ENCODE measurements at places on chromosomes 2 and 18. TPM values are rescaled to one million over a fixed set of nuclear protein-coding genes. Genes with fewer than 3 reads are reported as not detected.

DNA sequence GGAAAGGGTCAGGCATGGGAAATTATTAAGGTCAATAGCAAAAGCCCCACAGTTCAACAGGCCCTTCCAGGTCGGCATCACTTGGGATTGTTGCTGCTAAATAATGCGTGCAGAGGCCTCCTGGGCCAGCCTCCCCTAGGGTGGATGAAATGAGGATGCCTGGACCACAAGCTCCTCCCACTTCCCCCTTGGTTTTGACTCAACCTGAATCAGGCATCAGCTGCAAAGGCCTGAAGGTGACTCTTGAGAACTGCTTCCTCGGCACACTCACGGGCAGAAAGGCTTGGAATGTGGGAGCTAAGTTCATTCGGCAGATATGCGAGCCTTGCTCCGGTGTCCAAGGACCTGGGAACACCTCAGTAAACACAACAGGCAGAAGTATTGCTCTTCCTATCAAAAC is 69.3 kb downstream of the MBP start:
- peak; percentile 73 for DNase-seq
- H3K4me3 ChIP-seq, result peak overlapping the region; percentile 85
- peaks cover 84% of the 10 kb centered on the region for H3K4me1 ChIP-seq
- peaks cover 49% of the 10 kb centered on the region for H3K36me3 ChIP-seq
- H3K27ac ChIP-seq, result peak overlapping the region; percentile 97

DNA sequence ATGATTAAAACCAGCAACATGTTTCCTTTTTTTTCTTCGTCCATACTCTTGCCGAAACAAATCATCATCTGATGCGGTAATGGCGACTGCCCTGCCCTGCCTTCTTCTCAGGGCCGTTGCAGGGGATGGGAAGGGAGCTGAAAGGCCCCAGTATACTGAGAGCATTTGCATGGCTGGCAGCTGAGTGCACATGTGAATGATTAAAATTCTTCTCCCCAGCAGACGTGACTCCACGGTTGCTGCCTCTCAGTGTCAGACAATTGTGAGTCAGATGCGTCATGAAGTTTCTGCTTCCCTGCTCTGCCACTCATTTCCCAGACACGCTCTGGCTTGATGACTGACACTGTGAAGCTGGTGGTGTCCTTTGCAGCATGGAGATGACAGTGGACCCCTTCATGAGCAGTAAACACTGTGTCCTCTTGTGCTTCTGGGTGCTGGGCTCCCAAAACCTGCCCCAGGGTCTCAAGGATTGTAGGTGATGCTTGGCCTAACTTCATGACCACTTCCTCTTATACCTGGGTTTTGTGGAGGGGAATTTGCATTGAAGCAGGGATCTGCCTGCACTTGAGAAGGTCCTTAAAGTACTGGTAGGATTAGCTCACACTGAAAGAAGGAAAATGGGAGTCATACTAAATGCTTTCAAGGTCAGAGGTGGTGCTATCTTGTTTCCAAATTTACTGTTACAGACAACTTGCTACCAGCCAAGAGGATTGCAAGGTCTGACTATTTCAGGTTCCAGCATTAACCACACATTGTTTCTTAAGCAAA is 222.5 kb upstream of the COPS8 start:
- H3K36me3 ChIP-seq, result no peaks in the 10 kb centered on the region
- no peak overlapping the region for H3K4me3 ChIP-seq
- no peak for DNase-seq
- no peak overlapping the region for H3K27ac ChIP-seq

- no peaks in the 10 kb centered on the region for H3K36me3 ChIP-seq
- no peaks in the 10 kb centered on the region for H3K4me1 ChIP-seq
- H3K27me3 ChIP-seq, result peaks cover 12% of the 10 kb centered on the region
- H3K4me3 ChIP-seq, result no peak overlapping the region
- DNase-seq, result no peak
Measured at GRCh38 chr2:236745420-236746210, 176.0 kb downstream of the ACKR3 start.

DNA sequence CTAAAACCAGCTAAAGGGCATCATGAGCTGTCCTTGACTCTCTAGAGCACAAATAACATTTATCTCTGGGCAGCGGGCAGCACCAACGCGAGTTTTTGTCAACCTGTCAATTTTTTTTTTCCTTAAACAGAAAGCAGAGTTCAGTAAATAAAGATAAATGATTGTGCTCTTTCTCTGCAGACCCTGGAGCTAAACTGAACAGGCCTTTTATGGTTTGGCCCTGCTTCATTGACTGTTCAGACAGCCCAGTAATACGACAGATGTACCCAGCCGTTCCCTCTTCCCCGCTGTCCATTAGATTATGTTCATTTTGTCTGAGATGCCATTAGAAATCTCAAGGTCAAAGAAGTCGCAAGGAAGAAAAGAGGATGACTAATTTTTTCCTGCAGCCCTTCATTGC is 280.5 kb upstream of the PIK3C3 start:
- no peaks in the 10 kb centered on the region for H3K4me1 ChIP-seq
- H3K27me3 ChIP-seq, result no peaks in the 10 kb centered on the region
- no peak overlapping the region for H3K27ac ChIP-seq

DNA sequence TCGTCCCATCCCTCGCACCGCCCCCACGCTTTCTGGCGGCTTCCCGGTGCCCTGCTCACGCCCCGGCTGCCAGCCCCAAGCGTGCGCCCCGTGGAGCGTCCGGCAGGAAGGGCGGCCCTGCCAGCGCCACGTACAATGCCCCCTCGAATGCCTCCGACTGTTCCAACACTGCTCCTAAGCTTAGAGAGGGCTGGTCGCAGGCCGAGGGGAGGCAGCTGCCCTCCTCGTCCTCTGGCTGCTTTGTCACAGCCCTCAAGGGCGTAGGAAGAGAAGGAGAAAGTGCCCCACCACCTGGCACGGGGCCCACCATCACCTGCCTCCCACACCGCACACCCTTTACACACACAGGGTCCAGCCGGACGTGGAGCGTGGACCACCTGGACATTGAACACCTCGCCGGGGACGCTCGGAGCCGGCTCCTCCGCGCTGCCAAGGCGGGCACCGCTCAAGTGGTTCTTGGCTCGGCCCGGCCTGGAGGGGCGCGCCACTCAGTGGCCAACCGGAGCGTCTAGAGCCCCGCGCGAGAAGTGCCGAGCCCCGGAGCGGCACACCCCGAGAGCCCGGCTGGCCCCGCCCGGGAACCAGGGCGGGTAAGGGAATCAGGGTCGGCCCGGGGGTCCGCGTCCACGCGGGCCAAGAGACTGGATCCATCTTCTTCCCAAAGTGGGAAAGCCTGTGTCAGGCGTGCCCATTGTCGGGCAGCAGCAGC is 830 bp downstream of the DNER start:
- H3K4me1 ChIP-seq, result peaks cover 4% of the 10 kb centered on the region
- peak overlapping the region; percentile 51 for H3K4me3 ChIP-seq
- no peak overlapping the region for H3K27ac ChIP-seq
- DNase-seq, result peak; percentile 30

DNA sequence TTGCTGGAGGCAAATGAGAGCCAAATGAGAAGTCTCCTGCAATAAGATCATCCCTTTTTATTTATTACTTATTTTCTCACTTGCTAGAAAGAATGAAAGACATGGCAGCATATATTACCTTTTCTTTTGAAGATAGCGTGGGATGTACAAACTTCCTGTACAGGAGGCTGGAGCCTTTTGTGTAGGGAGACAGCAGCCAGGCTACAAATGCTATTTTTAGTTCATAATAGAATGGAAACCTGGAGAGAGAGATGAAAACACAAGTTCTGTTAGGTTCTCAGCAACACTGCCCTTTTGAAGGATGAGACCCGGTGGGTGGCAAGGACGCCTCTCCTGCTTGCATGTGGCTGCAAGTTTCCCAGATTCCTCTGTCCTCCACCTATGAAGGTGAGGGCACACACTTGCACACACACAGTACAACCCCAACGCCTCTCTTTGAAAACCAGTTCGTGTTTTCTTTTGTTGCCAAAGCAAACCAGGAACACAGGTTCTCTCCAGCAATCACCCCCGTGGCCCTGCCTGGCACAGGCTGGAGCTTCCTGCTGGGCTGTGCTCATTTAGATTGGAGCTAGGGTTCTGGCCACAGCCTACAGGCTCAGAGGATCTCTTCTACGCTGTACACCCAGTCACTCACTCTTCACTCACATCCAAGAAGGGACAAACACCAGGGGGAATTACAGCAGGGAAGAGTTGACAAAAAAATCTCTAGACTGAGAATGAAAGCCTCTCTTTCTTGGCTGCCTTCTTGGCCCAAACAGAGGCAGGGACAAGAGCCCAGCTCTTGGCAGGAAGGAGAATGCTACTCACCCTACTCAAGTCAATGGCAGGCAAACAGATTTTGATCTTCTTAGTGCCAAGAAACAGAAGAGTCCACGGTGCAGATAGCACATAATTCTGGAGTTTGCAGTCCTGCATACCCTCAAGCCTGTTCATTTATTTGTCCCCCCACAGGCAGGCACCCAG is 55.6 kb downstream of the MRPL35 start:
- H3K27me3 ChIP-seq, result peaks cover 2% of the 10 kb centered on the region
- DNase-seq, result no peak
- H3K4me1 ChIP-seq, result no peaks in the 10 kb centered on the region
- no peaks in the 10 kb centered on the region for H3K36me3 ChIP-seq
- H3K4me3 ChIP-seq, result no peak overlapping the region

GRCh38 chr2:193442293-193442692 is 1247.6 kb upstream of the TMEFF2 start:
- no peaks in the 10 kb centered on the region for H3K27me3 ChIP-seq
- H3K4me1 ChIP-seq, result no peaks in the 10 kb centered on the region
- H3K4me3 ChIP-seq, result no peak overlapping the region
- no peaks in the 10 kb centered on the region for H3K36me3 ChIP-seq
- DNase-seq, result no peak
- no peak overlapping the region for H3K27ac ChIP-seq

- no peak overlapping the region for H3K27ac ChIP-seq
- H3K36me3 ChIP-seq, result peaks cover 4% of the 10 kb centered on the region
- H3K4me1 ChIP-seq, result no peaks in the 10 kb centered on the region
- no peak for DNase-seq
Measured at GRCh38 chr18:34990597-34990996, 50.6 kb upstream of the MAPRE2 start.

DNA sequence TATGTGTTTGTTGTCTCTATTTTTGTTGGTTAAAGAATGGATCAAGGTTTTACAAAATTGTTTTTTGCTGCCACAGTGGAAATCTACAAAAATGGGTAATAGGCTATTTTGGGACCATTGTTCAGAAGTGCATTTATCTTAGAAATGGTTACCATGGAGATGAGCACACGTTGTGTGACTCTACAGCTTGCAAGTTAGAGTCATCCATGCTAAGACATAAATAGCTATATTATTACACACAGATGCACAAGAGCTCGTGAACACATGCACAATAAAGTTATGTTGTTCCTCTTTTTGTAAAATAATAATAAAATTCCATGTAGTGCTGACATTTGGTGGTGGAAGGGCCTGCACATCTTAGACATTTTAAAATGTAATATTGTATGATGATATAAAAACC is 15.5 kb upstream of the DUSP19 start:
- H3K4me3 ChIP-seq, result no peak overlapping the region
- no peaks in the 10 kb centered on the region for H3K4me1 ChIP-seq

DNA sequence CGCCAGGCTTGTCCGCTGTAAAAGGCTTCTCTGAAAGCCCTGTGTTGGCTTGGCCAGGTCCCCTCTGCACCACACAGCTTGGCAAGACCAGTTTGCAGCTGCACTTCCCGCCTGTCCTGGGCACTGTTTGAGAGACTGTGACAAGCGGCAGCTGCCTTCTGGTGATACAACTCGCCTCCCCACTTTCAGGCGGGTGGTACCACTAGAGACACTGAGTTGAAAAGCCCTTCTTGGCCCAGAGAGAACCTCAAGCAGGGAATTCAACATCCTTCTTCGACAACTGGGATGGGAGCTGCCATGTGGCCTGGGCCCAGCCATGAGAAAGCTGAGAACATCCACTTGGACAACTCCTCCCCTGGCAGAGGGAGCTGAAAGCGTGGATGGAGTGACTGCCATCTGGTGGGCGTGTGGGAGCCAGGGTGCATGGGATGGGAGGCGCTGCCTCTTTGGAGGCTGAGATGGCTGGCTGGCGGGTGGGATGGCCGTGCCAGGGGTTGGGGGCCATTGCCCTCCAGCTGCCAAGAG is 125.5 kb upstream of the REV1 start:
- no peaks in the 10 kb centered on the region for H3K36me3 ChIP-seq
- H3K4me1 ChIP-seq, result no peaks in the 10 kb centered on the region
- H3K27ac ChIP-seq, result no peak overlapping the region
- no peak for DNase-seq
- peaks cover 5% of the 10 kb centered on the region for H3K27me3 ChIP-seq

DNA sequence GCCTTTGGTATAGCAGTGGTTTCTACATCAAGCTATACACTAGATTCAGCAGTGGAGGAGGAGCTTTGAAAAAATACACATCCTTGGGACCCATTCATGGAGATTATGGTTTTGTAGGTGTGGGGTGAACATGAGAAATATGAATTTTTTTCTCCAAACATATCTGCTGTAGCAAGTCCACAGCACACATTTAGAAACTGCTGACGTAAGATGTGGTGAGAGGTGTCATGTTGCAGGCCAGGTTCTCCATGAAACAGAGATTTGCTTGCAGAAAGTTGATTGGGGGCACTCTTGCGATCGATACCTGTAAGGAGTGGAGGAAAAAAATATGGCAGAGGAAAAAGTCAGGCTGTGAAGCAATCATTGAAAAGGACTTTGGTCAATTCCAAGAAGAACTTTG is 67.9 kb downstream of the FASTKD2 start:
- DNase-seq, result no peak
- H3K4me3 ChIP-seq, result no peak overlapping the region
- peaks cover 5% of the 10 kb centered on the region for H3K27me3 ChIP-seq
- H3K27ac ChIP-seq, result no peak overlapping the region
- no peaks in the 10 kb centered on the region for H3K4me1 ChIP-seq

GRCh38 chr2:170986566-170987258 is 57.7 kb downstream of the GORASP2 start:
- no peak overlapping the region for H3K27ac ChIP-seq
- no peaks in the 10 kb centered on the region for H3K27me3 ChIP-seq

- no peak for DNase-seq
- H3K4me1 ChIP-seq, result peaks cover 4% of the 10 kb centered on the region
- no peak overlapping the region for H3K27ac ChIP-seq
- no peaks in the 10 kb centered on the region for H3K36me3 ChIP-seq
Measured at GRCh38 chr2:236513956-236514355, 55.7 kb upstream of the ACKR3 start.

DNA sequence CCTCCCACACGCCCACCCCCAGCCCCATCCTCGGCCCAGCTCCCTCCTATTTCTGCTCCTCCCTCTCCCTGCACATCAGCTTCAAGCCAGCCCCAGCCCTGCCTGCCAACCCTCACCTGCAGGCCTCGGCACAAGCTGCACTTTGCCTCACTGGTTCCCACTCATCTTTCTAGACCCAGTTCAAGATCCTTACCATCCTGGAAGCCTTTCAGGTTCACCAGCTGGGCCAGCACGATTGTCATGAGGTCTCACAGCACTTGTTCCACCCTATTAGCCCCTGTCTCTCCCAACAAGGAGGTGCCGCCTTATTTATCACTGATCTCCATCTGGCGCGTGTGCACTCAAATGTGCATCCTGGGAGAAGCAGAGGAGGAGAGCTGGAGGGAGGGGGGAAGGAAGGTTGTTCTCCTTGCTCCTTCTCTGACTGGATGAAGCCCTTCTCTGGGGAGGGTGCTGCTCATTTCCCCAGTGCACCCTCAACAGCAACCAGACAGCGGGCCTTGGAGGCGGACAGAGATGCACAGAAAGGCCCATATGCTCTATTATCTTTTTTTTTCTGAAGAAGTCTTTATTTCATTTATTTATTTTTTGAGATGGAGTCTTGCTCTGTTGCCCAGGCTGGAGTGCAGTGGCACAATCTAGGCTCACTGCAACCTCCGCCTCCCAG is 15.5 kb upstream of the BIN1 start:
- H3K27me3 ChIP-seq, result peaks cover 9% of the 10 kb centered on the region
- H3K27ac ChIP-seq, result no peak overlapping the region
- H3K4me3 ChIP-seq, result no peak overlapping the region

Gene SMAD2
- total RNA-seq, result 127 TPM

Gene SERPINB10
- not detected for total RNA-seq

Gene GCG
- total RNA-seq, result not detected

Gene ACVR1C
- 2.0 TPM for total RNA-seq

Gene TSHZ1
- total RNA-seq, result 23.7 TPM

Gene GPR39
- total RNA-seq, result not detected
